Activated CD4-positive, alpha-beta T cell treated with anti-CD3 and anti-CD28 coated beads for 1 hour (primary cell): ENCODE measurements at places on chromosomes 6 and 20.

DNA sequence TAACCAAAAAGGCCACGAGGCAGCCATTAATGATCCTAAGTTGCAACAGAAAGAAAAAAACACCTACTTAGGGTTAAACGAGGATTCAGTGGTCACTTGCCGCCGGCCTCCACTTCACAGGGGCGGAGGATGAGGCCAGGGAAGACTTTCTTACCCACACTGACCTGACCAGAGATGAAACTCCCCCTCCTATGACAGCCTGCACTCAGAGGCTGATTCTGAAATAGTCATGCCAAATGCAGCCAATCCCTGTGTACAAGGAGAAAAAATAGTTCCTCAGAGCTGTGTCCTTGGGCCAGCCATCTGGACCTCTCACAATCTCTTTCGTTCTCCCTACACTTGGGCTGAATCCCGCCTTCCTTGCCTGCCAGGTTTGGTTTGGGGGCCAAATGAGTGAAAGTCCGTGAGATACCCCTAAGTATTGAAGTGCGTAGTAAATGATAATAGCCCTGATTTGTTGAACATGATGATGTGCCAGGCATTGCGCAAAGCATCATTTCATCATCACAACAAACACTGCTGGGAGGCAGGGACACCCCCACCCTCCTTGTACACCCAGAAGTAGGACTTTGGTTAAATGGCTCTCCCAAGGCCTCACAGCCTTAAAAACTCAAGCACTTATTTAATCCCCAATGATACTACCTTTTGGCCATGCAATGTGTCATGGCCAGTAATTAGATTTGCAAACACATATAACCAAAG is 3.2 kb upstream of the IRF4 start:
- DNase-seq, result no peak

GRCh38 chr20:23878787-23879186 is 761 bp downstream of the CST5 start:
- no peak for DNase-seq

GRCh38 chr6:121516331-121516730 is 80.9 kb downstream of the GJA1 start:
- DNase-seq, result no peak

- DNase-seq, result no peak
Observed at GRCh38 chr6:15775741-15776140, 112.9 kb upstream of the DTNBP1 start.

- no peak for DNase-seq
Observed at GRCh38 chr6:155001482-155001881, 6.4 kb downstream of the TIAM2 start.

DNA sequence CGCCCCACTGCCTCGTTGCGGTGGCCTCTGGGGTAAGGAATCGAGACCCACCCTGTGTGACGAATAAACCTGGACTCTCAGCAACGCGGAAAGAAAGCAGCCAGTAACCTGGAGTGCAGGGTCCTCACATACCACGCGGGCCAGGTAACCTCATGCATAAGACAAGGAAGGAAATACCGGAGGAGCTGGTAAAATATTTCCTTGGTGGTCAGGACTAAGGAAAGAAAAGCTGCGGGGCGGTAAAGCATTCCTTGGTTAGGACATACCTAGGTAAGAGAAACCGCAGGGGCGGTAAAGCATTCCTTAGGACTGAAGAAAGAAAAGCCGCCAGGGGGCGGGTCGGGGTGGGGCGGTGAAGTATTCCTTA is 80.7 kb downstream of the SYTL3 start:
- no peak for DNase-seq
